ENCODE measurements at places on chromosomes 7 and 10. TPM values are rescaled to one million over a fixed set of nuclear protein-coding genes. Genes with fewer than 3 reads are reported as not detected.

GRCh38 chr10:49457686-49458085, 61.8 kb upstream of the DRGX start:
- no peak overlapping the region for H3K4me3 ChIP-seq
- H3K27ac ChIP-seq, result no peak overlapping the region
- H3K4me1 ChIP-seq, result no peaks in the 10 kb centered on the region
- peaks cover 13% of the 10 kb centered on the region for H3K36me3 ChIP-seq
- H3K27me3 ChIP-seq, result no peaks in the 10 kb centered on the region
- no peak for DNase-seq

Gene GPR26
- 0.05 TPM for total RNA-seq

- H3K27me3 ChIP-seq, result peaks cover 6% of the 10 kb centered on the region
- H3K27ac ChIP-seq, result no peak overlapping the region
- H3K36me3 ChIP-seq, result no peaks in the 10 kb centered on the region
- no peaks in the 10 kb centered on the region for H3K4me1 ChIP-seq
- DNase-seq, result no peak
Measured at GRCh38 chr7:157035302-157035701, 24.8 kb upstream of the MNX1 start.

DNA sequence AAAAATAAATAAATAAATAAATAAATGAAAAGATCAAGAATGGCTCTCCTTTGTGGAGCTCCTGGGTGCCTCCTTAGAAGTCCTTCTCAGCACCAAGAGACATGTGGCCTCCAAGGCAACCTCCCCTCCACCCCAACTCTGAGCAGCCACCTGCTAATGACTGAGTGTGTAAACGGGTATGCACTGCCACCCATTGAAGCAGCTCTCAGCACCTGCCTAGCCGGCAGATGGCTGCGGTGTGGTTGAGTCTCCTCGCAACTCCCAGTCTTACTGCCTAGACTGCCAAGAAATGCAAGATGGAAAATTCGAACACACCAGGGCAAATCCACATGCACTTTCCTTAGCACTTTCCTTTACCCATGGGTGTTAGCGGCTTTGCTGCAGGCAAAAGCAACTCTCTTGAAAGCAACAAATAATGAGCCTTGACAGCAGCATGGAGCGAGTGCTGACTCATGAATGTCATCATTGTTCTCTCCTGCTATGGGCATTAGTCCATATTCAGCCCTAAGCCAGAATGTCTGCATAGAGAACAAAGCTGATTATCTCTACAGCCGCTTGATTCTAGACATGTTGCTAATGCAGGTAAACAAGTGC, 913.9 kb upstream of the AUTS2 start:
- H3K4me1 ChIP-seq, result peaks cover 37% of the 10 kb centered on the region
- no peak overlapping the region for H3K27ac ChIP-seq
- H3K36me3 ChIP-seq, result no peaks in the 10 kb centered on the region
- H3K4me3 ChIP-seq, result no peak overlapping the region
- DNase-seq, result no peak
- no peaks in the 10 kb centered on the region for H3K27me3 ChIP-seq

- H3K4me3 ChIP-seq, result no peak overlapping the region
- H3K27me3 ChIP-seq, result no peaks in the 10 kb centered on the region
- H3K27ac ChIP-seq, result no peak overlapping the region
- no peak for DNase-seq
- H3K4me1 ChIP-seq, result no peaks in the 10 kb centered on the region
Measured at GRCh38 chr10:127047878-127048238, 142.6 kb downstream of the DOCK1 start.

- peak; percentile 88 for DNase-seq
- no peak overlapping the region for H3K27ac ChIP-seq
- H3K27me3 ChIP-seq, result peaks cover 75% of the 10 kb centered on the region
- no peaks in the 10 kb centered on the region for H3K36me3 ChIP-seq
- peaks cover 12% of the 10 kb centered on the region for H3K4me1 ChIP-seq
Measured at GRCh38 chr7:1664711-1665548, 5.1 kb upstream of the ELFN1 start.

GRCh38 chr7:149625340-149625946, 127.8 kb upstream of the ZNF746 start:
- H3K4me3 ChIP-seq, result peak overlapping the region; percentile 76
- DNase-seq, result peak; percentile 67
- no peak overlapping the region for H3K27ac ChIP-seq
- peaks cover 14% of the 10 kb centered on the region for H3K27me3 ChIP-seq
- H3K36me3 ChIP-seq, result peaks cover 9% of the 10 kb centered on the region

- no peak for DNase-seq
- no peak overlapping the region for H3K27ac ChIP-seq
- H3K4me3 ChIP-seq, result no peak overlapping the region
- no peaks in the 10 kb centered on the region for H3K27me3 ChIP-seq
Measured at GRCh38 chr10:44042926-44043602, 341.8 kb downstream of the CXCL12 start.

DNA sequence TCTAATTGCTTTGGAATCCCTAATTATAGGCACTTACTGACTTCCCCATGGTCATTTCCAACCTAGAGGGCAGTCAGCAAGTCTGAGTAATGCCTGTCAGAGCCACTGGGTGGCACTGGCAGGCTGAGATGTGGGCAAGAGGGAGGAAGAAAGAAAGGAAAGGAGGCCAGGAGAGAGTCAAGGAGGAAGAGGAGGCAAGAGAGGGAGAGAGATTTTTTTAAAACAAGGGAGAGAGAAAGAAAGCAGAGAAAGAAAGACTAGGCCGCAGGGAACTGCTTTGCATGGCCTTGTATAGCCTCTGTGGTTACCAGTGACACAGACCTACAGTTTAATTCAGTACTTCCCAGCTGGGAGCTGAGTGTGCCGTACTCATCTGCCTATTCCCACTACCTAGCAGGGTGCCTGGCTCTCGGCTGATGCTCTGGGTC, 210.4 kb upstream of the ADO start:
- no peaks in the 10 kb centered on the region for H3K36me3 ChIP-seq
- peak; percentile 69 for DNase-seq

Gene CPN1
- 0.66 TPM for total RNA-seq

DNA sequence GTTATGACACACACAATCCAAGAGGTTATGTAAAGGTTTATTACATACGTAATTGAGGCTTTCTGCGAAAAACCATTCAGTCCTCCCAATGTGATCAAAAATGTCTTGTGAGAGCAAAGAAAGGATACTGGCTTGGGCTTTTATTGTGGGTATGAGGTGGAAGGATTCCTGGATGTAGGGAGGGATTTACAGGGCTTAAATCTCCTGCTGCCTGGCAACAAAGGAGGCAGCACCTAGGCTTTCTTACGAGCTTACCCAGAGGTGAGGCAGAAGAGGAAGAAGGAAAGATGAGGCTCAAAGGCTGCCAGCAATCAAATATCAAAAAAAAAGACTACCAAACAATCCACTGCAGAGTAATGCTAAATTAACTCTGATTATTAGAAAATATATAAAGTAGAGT, 1149.5 kb upstream of the POT1 start:
- no peaks in the 10 kb centered on the region for H3K27me3 ChIP-seq
- H3K4me3 ChIP-seq, result no peak overlapping the region
- no peak overlapping the region for H3K27ac ChIP-seq
- H3K4me1 ChIP-seq, result peaks cover 9% of the 10 kb centered on the region
- peaks cover 33% of the 10 kb centered on the region for H3K36me3 ChIP-seq
- no peak for DNase-seq

- H3K36me3 ChIP-seq, result no peaks in the 10 kb centered on the region
- H3K27ac ChIP-seq, result no peak overlapping the region
Measured at GRCh38 chr7:4132221-4132620, 549.9 kb upstream of the FOXK1 start.

GRCh38 chr7:132817949-132818348, 241.7 kb upstream of the PLXNA4 start:
- DNase-seq, result no peak
- H3K27ac ChIP-seq, result no peak overlapping the region
- H3K36me3 ChIP-seq, result peaks cover 2% of the 10 kb centered on the region
- peaks cover 14% of the 10 kb centered on the region for H3K4me1 ChIP-seq
- no peak overlapping the region for H3K4me3 ChIP-seq

DNA sequence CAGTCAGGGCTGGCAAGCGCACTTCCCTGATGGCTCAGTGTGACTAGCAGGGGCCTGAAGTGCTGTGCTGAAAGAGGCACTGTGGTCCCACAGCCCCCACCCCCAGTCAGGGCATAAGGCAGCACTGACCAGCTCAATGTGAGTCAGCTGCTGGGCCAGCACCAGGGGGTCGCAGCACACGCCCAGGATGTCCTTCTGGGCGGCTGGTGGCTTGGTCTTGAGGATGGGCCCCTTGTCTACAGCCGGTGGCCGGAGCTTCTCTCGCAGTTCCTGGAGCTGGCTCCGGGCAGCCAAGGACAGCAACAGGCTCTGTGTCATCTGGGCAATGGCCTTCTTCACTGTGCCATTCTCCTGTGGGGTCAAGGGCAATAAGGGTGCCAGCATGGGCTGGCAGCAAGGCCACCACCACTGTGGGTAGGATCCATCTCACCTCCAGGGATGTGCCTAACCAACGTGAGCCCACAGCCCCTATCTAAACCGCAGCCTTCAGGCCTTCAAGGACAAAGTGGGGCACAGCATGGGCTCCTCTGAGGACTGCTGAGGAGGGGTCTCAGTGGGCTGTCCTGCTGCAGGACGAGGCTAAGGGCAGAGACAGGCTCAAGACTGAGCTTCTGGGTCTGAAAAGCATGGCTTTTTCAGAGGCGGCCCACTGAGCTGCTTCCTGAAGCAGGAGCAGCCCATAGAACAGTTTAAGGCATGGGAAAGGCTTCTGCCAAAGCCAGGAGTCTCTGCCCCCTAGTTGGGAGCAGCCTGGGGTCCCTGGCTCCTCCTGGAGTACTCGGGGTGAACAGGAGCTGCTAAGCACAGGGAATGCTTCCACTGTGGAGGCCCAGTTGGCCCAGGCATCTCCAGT, 62.5 kb downstream of the CSGALNACT2 start:
- H3K27me3 ChIP-seq, result no peaks in the 10 kb centered on the region
- no peak for DNase-seq
- no peak overlapping the region for H3K27ac ChIP-seq
- H3K4me3 ChIP-seq, result no peak overlapping the region
- H3K36me3 ChIP-seq, result peaks cover 37% of the 10 kb centered on the region

Gene TMEM236
- 0.04 TPM for total RNA-seq

DNA sequence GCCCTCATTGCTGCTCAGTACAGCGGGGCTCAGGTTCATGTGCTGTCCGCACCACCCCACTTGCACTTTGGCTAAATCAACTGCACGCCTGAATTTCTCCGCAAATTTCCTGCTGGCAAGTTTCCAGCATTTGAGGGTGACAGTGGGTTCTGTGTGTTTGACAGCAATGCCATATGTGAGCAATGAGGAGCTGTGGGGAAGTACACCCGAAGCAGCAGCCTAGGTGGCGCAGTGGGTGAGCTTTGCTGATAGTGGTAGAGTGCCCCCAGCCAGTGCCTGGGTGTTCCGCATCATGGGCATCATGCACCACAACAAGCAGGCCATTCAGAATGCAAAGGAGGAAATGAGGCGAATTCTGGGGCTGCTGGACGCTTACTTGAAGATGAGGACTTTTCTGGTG, 103.9 kb upstream of the POT1 start:
- DNase-seq, result peak; percentile 24
- no peaks in the 10 kb centered on the region for H3K36me3 ChIP-seq
- no peaks in the 10 kb centered on the region for H3K27me3 ChIP-seq

DNA sequence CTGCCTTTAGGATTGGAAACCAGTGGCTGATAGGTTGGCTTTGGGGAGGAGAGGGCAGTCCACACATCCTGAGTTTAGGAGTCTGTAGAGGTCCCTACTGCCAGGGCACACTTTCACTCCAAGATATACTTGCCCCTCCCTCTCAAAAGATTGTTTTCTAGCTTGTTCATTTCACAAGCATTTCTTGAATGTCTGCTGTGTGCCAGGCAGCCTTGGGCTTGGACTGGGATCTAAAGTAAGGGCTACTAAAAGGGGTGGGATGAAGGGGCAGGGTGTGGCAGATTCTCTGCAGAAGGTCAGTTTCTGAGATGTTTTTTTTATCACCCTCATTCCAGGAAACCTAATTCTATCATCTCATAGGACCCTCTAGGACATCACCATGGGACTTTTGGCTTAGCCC, 272.4 kb downstream of the SKAP2 start:
- no peak overlapping the region for H3K27ac ChIP-seq
- peaks cover 11% of the 10 kb centered on the region for H3K4me1 ChIP-seq
- no peaks in the 10 kb centered on the region for H3K27me3 ChIP-seq
- H3K4me3 ChIP-seq, result no peak overlapping the region

GRCh38 chr7:47327346-47327697, 254.6 kb downstream of the TNS3 start:
- H3K4me3 ChIP-seq, result peak overlapping the region; percentile 60
- peaks cover 61% of the 10 kb centered on the region for H3K4me1 ChIP-seq
- no peaks in the 10 kb centered on the region for H3K27me3 ChIP-seq
- H3K27ac ChIP-seq, result peak overlapping the region; percentile 98
- no peak for DNase-seq

DNA sequence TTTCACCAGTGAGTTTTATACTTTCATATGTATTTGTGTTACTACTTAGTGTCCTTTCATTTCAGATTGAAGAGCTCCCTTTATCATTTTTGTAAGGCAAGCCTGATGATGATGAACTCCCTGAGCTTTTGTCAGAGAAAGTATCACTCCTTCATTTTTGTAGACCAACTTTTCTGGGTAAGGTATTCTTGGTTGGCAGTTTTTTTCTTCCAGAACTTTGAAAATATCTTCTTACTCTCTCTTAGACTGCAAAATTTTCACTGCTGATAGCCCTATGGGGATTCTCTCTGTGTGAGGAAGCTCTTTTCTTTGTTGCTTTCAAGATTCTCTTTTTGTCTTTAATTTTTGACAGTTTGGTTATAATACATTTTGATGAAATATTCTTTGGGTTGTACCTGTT, 35.7 kb downstream of the CCDC7 start:
- H3K27me3 ChIP-seq, result peaks cover 4% of the 10 kb centered on the region
- no peak for DNase-seq
- peaks cover 32% of the 10 kb centered on the region for H3K36me3 ChIP-seq
- no peaks in the 10 kb centered on the region for H3K4me1 ChIP-seq
- no peak overlapping the region for H3K27ac ChIP-seq

DNA sequence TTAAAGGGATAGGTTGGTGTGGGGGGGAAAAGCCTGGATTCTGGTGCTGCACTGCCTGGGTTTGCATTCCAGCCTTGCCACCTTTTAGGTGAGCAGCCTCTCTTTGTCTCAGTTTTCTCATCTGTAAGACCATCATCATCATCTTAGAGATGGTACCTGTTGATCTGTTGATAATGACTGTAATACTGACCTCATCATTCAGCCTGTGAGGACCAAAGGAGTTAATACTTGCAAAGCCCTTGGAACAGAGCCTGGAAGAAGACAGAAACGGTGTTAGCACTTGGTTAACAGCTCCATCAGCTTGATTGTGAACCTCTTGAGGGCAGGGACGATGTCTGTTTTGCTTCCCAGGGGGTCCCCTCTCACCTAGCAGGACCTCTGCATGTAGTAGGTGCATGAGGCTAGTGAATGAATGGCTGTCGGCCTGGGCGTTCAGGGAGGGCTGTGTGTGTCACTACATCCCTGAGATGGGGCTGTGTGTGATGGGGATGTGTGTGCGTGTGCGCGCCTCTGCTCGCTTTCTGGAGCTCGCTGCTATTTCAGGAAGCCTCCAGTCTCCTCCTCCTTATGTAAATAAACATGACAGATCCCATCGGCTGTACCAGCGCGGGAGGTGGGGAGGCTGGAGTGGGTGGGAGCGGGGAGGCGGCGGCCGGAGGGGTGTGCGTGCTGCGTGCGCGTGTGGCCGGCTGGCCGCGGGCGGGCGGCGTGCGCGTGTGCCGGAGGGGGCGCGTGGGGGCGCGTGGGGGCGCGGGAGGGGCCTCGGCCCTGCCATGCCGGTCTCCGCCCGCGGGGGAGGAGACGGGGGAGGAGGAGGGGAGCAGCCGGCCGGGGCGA, 61.2 kb downstream of the NEURL1 start:
- no peaks in the 10 kb centered on the region for H3K36me3 ChIP-seq
- peak overlapping the region; percentile 71 for H3K4me3 ChIP-seq
- peaks cover 26% of the 10 kb centered on the region for H3K27me3 ChIP-seq
- no peak overlapping the region for H3K27ac ChIP-seq

All from WTC11 (cell line).